ENCODE measurements at places on chromosomes 5 and 9.

DNA sequence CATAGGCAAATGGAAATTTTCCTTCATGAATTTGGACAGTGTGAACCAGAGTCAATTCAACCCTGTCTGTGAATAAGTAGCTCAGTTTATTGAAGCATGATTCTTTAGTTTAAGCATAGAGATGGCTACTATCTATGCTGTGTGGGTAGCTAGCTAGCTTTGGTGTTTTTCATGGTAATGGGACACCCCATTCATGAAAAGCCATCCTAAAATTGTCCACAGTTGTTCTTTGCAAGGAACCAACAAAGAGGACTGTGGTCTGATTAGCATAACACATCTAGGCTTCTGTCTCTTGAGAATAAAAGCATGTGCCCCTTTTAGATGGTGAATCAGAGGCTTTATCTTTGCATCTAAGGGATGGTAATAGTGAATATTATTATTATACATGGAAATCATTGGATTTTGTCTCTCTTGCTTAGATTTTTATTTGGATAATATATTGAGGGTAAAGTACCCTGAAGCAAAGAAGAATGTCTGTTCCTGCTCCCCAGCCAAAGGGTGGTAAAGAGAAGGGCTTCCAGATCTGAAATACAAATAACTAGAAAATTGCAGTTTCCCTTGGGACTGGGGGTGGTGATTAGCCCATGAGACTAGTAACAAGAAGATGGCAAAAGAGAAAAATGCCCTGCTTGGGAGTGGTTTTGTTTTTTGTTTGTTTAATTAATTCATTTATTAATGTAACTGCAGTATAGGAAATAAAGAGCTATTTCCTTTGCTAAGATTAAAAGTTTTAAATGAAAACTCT lies 624.2 kb upstream of the ZNF608 start:
- DNase-seq = no peak

GRCh38 chr5:138316355-138316754 lies 15.2 kb downstream of the CDC25C start:
- no peak for DNase-seq

- peak; percentile 70 for DNase-seq
These were observed 17.4 kb downstream of the CDH9 start for GRCh38 chr5:27020973-27021372.

DNA sequence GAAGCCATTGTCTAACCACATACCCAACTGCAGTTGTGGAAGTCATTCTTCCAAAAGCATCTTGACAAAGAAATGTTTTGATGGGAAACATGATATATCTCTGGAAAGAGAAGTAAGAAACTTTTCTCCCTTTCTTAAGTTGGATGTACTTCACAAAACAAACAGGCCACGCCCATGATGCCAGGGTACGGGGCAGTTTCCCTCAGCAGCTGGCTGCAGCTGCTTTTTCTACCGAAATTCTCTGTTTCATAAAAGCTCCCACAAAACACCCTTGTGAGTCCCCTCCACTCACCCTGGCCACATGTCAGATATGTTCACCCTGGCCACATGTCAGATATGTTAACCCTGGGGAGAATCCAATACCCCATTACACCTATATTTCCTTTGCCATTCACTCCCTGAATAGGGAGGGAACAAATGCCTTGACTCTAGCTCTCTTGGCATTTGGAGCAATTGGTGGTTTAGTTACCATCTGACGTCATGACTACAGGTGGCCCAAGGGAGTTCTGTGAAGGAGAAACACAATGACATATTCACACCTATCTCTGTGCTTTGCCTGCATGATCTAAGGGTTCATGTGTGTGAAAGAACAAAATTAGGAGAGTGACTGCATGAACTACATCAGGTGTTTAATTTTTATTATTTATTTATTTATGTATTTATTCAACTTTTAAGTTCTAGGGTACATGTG lies 103.0 kb downstream of the AOPEP start:
- no peak for DNase-seq

DNA sequence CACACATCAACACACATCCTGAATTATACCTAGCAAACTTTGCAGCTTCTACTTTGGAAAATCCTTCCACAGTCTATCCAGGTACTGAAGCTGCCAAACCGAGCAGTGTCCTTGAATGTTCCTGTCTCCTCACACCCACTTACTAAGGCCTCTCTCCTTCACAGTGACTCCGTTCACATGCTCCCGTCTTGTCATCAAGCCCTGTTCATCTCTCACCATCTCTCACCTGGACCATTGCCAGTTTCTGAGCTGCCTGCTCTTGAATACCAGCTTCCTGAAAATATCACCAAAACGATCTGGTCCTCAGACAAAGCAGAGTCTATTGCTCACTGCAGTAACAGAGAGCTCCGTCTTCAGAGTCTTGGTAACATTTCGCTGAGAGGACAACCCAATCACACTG lies 57.4 kb downstream of the GCNT1 start:
- DNase-seq = peak; percentile 90

GRCh38 chr9:83473488-83473971 lies 64.7 kb downstream of the FRMD3 start:
- DNase-seq = no peak

DNA sequence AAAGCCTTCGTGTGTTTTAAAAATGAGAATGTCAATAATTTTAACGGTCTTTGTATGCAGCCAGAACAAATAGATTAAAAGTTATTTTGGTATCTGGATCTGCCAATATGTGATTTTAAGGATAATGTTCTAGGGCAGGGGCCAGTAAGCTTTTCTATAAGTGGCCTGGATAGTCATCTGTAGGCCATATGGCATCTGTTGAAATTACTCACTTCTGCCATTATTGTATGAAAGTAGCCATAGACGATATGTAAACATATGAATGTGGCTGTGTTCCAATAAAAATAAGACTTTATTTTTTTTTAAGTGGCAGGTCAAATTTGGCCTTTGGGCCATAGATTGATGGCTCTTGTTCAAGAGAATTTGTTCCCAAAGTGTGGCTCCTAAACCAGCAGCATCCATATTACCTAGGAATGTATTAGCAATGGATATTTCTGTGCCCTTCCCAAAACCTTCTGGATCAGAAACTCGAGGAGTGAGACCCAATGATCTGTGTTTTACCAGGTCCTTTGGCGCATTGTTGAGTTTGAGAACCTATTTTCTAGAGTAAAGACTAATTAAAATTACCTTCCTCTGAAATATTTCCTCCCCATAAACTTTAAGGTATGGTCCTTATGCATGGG lies 55.9 kb downstream of the C6 start:
- DNase-seq = no peak

GRCh38 chr5:4676934-4677333 lies 463.2 kb upstream of the ADAMTS16 start:
- no peak for DNase-seq

GRCh38 chr9:72473474-72474261 lies 47.7 kb upstream of the TMC1 start:
- peak; percentile 34 for DNase-seq
